Progenitor cell of endocrine pancreas (in vitro differentiated cells): ENCODE measurements at places on chromosomes 1 and 21.
A peak's percentile ranks its signal among the peaks of the same experiment; 100 is the strongest.

DNA sequence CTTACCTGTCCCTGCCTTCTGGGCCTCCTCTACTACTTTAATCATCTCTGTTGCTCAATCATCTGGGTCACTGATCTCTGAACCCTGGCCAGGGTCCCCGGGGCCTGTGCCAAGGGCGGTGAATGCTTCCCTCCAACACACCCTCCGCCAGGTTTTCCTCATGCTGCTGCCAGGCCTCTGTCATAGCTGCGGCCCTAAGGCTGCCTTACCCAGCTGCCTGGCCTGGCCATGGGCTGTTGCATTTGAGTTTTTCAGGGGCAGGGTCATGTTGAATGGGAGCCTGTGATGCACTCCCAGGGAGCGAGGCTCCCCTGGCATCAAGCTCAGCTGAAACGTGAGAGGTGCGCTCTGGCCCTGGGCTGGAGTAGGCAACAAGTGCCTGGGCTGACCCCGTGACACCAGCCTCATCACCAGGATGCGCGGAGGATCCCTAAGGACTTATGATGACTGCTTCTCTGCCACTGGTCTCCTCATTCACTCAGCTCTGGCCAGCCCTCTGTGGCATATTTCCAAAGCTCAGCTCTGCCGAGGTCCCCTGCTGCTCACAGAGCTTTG, 7.6 kb downstream of the EDN2 start:
- H3K27me3 ChIP-seq: peaks cover 11% of the 10 kb centered on the region
- no peak overlapping the region for H3K27ac ChIP-seq
- no peak overlapping the region for H3K4me3 ChIP-seq
- DNase-seq: no peak

GRCh38 chr1:23111600-23112535, 56.8 kb downstream of the LUZP1 start:
- H3K27me3 ChIP-seq: no peaks in the 10 kb centered on the region
- no peak for DNase-seq
- peaks cover 10% of the 10 kb centered on the region for H3K36me3 ChIP-seq
- peaks cover 27% of the 10 kb centered on the region for H3K4me1 ChIP-seq
- peak overlapping the region; percentile 65 for H3K27ac ChIP-seq
- no peak overlapping the region for H3K4me3 ChIP-seq

GRCh38 chr1:234091876-234092275, 187.4 kb downstream of the SLC35F3 start:
- H3K36me3 ChIP-seq: peaks cover 2% of the 10 kb centered on the region
- DNase-seq: no peak
- H3K27ac ChIP-seq: no peak overlapping the region
- no peak overlapping the region for H3K4me3 ChIP-seq
- peaks cover 83% of the 10 kb centered on the region for H3K27me3 ChIP-seq

DNA sequence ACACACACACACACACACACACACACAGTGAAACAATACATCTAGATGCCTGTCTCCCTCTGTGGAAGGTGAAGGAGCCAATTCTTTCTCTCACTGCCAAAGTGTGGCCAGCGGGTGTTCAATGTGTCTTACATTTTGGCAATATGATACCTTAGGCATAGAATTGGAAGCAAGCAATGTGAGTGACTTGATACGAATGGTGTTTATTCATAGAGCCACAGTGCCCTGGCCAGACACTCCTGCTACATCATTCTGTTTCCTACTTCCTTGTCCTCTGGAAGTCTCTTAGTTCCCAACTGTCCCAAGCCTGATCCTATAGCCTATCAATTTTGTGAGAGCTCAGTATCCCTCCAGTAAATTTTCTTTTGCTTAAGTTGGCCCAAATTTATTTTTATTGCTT, 170.0 kb upstream of the L1TD1 start:
- no peak for DNase-seq
- peak overlapping the region; percentile 33 for H3K27ac ChIP-seq
- peaks cover 33% of the 10 kb centered on the region for H3K36me3 ChIP-seq

GRCh38 chr1:112544011-112544688, 35.4 kb downstream of the WNT2B start:
- DNase-seq: no peak
- H3K4me3 ChIP-seq: no peak overlapping the region
- no peaks in the 10 kb centered on the region for H3K27me3 ChIP-seq
- H3K36me3 ChIP-seq: peaks cover 3% of the 10 kb centered on the region
- H3K27ac ChIP-seq: no peak overlapping the region

GRCh38 chr1:32888677-32889420, 2.6 kb downstream of the HPCA start:
- DNase-seq: no peak
- no peak overlapping the region for H3K4me3 ChIP-seq
- H3K27ac ChIP-seq: no peak overlapping the region
- H3K27me3 ChIP-seq: peaks cover 84% of the 10 kb centered on the region
- H3K36me3 ChIP-seq: no peaks in the 10 kb centered on the region
- H3K4me1 ChIP-seq: peaks cover 3% of the 10 kb centered on the region

DNA sequence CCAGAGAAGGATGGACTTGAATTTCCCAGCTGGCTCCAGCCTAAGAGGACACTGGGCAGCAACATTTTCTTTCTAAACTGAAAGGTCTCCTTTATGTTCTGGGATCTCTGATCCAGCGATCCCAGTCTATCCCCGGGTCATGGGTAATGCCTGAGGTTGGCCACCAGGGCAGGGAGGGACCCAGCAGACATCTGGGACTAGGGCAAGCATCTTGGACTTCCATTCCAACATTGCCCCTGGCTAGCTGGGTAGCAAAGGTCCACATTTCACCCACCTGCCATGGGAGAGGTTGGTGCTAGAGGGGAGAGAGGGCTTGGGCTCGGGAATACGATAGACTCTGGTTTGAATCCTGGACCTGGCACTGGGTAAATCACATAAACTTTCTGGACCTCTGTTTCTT, 84.6 kb downstream of the LRRN2 start:
- H3K27ac ChIP-seq: no peak overlapping the region
- no peaks in the 10 kb centered on the region for H3K4me1 ChIP-seq
- DNase-seq: no peak

DNA sequence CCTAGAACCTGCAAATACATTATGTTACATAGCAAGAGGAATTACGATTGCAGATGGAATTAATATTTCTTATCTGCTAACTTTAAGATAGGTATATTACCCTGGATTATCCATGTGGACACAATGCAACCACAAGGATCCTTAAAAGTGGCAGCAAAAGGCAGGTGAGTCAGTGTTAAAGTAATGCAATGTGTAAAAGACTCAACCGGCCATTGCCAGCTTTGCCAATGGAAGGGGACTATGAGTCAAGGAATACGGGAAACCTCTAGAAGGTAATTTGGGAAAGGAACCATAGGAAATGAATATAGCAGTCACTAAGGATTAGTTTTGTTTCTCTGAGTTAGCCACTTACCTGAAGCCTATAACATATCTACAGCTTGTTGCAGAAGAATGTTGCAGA, 692.1 kb upstream of the ZP4 start:
- H3K4me1 ChIP-seq: peaks cover 2% of the 10 kb centered on the region
- H3K4me3 ChIP-seq: no peak overlapping the region
- H3K36me3 ChIP-seq: no peaks in the 10 kb centered on the region
- no peak overlapping the region for H3K27ac ChIP-seq
- peaks cover 37% of the 10 kb centered on the region for H3K27me3 ChIP-seq

DNA sequence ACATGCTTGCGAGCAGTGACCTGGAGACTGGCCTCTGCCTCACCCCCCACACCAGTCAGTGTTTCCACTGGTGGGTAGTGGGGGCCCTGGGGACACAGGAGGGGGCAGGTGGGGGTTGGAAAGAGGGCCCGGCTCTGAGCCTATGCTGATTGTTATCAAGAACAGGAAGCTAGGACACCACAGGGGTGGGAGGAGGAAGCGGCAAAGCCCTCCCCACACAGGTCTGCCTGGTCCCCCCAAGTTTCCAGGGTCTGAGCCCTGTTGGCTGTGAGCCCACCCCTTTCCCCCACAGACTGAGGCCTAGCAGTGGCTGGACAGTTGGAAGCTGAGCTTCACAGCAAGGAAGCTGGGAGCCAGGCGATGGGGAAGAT, 1.6 kb upstream of the PTPN7 start:
- H3K4me1 ChIP-seq: peaks cover 7% of the 10 kb centered on the region
- no peak overlapping the region for H3K27ac ChIP-seq
- no peak for DNase-seq
- H3K36me3 ChIP-seq: no peaks in the 10 kb centered on the region

- peaks cover 66% of the 10 kb centered on the region for H3K36me3 ChIP-seq
- no peaks in the 10 kb centered on the region for H3K4me1 ChIP-seq
- no peak overlapping the region for H3K4me3 ChIP-seq
- no peaks in the 10 kb centered on the region for H3K27me3 ChIP-seq
- DNase-seq: no peak
Observed at GRCh38 chr1:167776151-167776550, 54.4 kb downstream of the MPZL1 start.

DNA sequence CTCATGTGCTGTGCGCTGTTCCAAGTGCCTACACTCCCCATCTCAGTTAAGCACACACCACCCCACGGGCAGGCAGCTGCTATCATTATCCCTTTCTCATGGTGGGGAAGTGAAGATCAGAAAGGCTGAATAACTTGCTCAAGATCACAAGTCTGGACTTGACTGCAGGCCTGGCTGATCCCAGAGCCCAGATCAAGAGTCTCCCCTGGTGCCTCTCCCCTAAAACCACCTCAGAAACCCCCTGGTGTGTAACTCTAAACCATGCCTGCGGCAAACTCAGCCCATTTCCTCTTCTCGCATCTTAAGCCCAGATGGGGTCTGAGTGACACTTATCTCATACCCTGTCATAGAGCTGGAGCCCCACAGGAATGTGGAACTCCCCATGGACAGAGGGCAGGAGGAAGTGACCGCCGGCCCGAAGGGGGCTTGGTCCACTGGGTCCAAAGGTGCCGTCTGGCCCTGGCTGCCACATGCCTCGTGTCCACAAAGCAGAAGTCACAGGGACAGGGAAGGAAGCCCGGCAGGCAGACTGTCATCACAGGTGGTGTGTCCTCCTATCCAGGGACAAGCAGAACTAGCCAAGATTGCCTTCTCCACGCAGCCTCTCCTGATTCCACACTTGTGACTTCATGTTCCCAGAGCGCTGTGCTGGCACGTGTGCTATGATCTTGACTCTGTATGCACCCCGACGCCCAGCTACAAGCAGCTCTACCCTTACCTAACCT, 92.1 kb downstream of the SYF2 start:
- H3K4me1 ChIP-seq: peaks cover 3% of the 10 kb centered on the region
- H3K27ac ChIP-seq: no peak overlapping the region
- no peak overlapping the region for H3K4me3 ChIP-seq
- no peak for DNase-seq
- peaks cover 9% of the 10 kb centered on the region for H3K27me3 ChIP-seq

GRCh38 chr1:148315071-148315811, 163.2 kb upstream of the NBPF11 start:
- H3K27ac ChIP-seq: no peak overlapping the region
- peaks cover 81% of the 10 kb centered on the region for H3K27me3 ChIP-seq
- H3K4me3 ChIP-seq: no peak overlapping the region
- DNase-seq: no peak
- peaks cover 2% of the 10 kb centered on the region for H3K36me3 ChIP-seq

DNA sequence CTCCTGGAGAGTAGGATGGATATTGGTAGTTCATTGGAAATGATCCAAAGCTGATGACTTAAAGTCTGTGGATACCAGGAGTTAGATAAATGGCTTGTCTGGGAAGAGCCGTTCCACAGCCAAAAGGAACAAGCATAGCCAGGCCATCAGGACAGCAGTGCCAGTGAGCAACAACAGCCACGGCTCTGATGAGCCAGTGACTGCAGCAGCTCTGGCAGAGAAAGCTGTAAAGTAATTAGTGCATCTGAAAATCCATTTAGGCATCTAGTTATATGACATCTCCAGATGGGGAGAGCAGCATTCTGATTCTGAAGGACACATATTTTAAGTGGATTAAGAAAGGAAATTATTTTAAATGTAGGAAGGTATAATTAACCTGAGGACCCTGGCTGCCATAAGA, 256.2 kb upstream of the PLXNA2 start:
- no peak overlapping the region for H3K27ac ChIP-seq
- peaks cover 4% of the 10 kb centered on the region for H3K4me1 ChIP-seq
- H3K27me3 ChIP-seq: peaks cover 6% of the 10 kb centered on the region
- H3K4me3 ChIP-seq: no peak overlapping the region

DNA sequence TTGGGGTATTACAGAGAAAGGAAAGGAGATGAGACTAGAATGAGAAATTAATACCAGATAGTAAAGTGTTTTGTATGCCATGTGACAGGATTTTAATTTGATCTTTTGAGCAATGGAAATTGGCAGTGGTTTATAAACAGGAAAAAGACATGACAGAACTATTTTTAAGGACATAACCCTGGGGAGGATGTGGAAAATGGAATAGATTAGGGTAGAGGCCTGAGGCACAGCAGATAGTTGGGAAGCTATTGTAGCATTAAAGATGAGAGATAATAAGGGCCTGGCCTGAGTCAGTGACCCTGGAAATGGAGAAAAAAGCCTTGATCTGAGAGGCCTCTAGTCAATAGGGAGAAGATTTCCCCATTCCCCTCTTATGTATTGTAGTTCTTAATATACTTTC, 22.1 kb upstream of the KCNA3 start:
- H3K27me3 ChIP-seq: peaks cover 5% of the 10 kb centered on the region
- DNase-seq: no peak
- H3K4me3 ChIP-seq: no peak overlapping the region
- H3K27ac ChIP-seq: no peak overlapping the region

- H3K4me1 ChIP-seq: peaks cover 13% of the 10 kb centered on the region
- peak; percentile 56 for DNase-seq
- no peaks in the 10 kb centered on the region for H3K36me3 ChIP-seq
- peaks cover 21% of the 10 kb centered on the region for H3K27me3 ChIP-seq
Observed at GRCh38 chr21:45074048-45074817, at the start of gene ADARB1. Gene ADARB1 (plus strand): TSS chr21:45074580. CDS start chr21:45171657, 97,077 bp downstream.

- peaks cover 4% of the 10 kb centered on the region for H3K4me1 ChIP-seq
- H3K27ac ChIP-seq: no peak overlapping the region
- no peak overlapping the region for H3K4me3 ChIP-seq
- H3K36me3 ChIP-seq: peaks cover 2% of the 10 kb centered on the region
- no peak for DNase-seq
Observed at GRCh38 chr1:204171751-204172178, 5.6 kb upstream of the REN start.

DNA sequence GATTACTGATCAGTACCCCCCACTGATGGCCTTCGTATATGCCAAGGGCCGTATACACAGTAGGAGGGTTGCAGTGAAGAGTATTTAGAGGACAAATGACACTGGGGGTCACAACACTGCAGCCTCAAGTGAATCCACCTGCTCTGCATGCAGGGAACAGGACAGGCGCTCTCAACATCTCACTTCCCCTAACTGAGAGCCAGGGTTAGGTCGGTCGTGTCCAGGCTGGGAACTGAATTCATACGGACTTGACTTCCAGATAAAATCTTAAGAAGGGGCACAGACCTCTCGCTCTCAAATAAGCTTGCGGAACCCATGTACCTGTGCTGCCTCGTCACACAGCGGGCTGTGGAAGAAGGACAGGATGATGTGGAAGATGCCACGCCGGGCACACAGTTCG, 22.8 kb downstream of the MRAP start:
- H3K27ac ChIP-seq: no peak overlapping the region
- no peak for DNase-seq
- no peak overlapping the region for H3K4me3 ChIP-seq

DNA sequence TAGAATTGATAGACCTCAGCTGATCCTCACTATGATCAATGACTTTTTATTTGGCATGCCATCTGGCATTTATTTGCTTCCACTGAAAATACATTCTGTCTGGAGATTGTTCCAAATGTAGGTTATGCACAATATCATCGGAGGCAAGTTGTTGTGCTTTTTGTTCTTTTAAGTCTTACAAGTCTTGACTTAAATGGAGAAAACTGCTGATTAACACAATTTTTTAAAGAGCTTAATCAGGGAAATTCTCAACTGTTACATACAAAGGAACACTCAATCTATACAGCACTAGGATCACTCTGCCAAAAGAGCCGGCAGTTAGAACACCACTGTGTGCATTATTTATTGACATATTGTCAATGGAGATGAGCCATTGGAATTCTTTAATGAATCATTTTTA, 19.2 kb downstream of the CYYR1 start:
- no peak for DNase-seq
- peaks cover 19% of the 10 kb centered on the region for H3K36me3 ChIP-seq
- H3K27ac ChIP-seq: no peak overlapping the region
